ENCODE measurements at places on chromosomes 1 and 21.

GRCh38 chr1:41765152-41765551, 153.6 kb downstream of the HIVEP3 start:
- no peak for DNase-seq

DNA sequence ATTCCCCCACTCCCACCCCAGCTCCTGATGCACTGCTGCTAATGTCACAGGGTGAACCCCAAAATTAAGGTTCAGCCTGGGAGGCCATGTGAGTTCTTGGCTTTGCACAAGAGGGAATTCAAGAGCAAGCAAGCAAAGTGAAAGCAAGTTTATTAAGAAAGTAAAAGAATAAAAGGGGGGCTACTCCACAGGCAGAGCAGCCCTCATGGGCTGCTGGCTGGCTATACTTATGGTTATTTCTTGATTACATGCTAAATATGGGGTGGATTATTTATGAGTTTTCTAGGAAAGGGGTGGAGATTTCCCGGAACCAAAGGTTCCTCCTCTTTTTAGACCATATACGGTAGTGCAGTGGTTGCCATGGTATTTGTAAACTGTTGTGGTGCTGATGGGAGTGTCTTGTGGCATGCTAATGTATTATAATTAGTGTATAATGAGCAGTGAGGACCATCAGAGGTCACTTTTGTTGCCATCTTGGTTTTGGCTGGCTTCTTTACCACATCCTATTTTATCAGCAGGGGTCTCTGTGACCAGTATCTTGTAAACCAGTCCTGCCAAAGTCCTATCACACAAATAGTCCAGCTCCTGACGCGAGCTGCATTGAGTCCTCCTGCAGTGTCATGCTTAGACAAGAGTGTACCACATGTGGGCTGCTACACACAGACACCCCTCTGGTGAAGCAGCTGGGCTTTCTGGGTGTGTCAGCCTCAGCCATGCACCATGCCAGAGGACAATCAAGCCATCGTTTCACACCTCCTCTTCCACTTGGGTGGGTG, 46.4 kb upstream of the CSF1 start:
- peak; percentile 74 for DNase-seq

- peak; percentile 70 for DNase-seq
Measured at GRCh38 chr1:26582836-26583460, 53.4 kb downstream of the RPS6KA1 start.

DNA sequence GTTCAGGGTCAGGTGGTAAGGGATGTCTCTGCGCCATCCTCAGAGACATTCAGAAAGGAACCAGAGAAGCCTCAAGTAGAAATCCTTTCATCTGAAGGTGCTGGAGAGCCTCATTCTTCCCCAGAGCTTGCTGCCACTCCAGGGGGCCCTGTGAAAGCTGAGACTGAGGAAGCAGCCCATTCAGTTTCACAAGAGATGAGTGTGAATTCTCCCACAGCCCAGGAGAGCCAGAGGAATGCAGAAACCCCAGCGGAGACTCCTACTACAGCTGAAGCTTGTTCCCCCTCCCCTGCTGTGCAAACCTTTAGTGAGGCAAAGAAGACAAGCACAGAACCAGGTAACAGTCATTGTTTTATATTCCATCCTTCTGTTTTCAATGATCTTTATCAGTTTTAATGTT, 38.7 kb downstream of the ZBTB40 start:
- no peak for DNase-seq

GRCh38 chr1:223244366-223245103, 101.5 kb upstream of the TLR5 start:
- DNase-seq: peak; percentile 22

DNA sequence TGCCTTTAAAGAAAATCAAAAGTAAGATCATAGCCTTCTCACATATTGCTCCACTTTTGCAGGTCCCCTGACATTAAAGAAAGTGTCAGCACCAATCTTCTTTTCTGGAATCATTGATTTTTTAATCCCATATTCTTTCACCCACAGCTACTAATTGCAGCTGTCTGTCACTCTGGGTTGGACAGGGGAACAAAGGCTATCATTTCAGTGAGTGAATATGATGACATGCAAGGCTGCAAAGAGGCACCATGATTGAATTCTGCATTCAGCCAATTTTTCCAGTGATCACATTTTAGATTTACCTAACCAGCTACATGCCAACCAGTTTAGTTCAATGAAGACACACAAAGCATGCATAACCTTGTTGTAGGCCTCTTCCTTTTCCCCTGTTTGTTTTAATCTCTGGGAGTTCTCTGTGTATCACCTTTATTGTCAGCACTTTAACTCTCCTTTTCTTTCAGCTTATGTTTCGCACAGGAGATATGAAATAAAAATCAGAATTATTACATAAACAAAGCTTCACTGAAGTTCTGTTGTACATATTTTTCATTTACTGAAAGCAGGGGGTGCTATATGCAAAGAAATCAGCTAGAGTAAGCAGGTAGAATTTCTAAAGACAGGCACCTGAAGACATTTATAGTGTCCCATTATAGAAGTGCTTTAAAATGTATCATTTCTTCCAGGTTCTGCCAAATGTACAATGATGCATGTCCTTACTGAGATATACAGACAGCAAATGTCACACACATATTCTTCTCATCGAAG, 584.8 kb downstream of the PLA2G4A start:
- DNase-seq: no peak
